Hematopoietic multipotent progenitor cell (in vitro differentiated cells): ENCODE measurements at places on chromosomes 6 and 20.
A peak's percentile ranks its signal among the peaks of the same experiment; 100 is the strongest.

- DNase-seq: no peak
These were observed 508.9 kb upstream of the JAG1 start for GRCh38 chr20:11182720-11183119.

DNA sequence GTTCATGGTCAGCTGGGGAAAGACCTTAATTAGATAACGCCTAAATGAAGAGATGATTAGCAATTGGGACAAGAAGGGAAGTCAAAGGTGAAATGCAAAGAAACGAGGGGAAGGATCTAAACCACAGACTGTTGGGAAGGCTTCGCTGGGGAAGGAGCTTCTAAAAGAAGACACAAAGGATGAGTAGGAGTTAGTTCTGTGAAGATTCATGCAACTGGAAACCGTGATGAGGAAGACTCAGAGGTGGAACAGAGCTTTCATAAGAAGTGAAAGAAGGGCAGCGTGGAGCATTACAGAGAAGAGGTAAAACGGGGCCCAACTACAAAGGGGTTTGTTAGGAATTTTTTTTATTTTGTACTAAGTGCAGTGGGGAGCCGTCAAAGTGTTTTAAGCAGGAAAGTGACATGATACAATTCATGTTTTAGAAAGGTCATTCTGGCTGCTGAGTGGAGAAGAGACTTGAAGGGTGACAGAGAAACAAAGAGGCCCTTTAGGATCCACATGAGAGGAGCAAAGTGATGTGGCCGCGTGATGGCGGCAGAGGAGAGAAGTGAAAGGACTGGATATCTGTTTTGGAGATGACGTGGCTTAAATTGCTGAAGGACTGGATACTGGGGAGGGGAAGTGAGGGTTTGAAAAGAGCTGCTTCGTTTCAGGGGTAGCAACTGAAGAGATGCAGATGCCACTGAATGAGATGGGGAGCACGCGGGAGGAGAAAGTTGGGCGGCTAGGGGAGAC is 33.6 kb downstream of the TTI1 start:
- no peak for DNase-seq

GRCh38 chr6:100456908-100457235 is 7.8 kb downstream of the SIM1 start:
- no peak for DNase-seq

DNA sequence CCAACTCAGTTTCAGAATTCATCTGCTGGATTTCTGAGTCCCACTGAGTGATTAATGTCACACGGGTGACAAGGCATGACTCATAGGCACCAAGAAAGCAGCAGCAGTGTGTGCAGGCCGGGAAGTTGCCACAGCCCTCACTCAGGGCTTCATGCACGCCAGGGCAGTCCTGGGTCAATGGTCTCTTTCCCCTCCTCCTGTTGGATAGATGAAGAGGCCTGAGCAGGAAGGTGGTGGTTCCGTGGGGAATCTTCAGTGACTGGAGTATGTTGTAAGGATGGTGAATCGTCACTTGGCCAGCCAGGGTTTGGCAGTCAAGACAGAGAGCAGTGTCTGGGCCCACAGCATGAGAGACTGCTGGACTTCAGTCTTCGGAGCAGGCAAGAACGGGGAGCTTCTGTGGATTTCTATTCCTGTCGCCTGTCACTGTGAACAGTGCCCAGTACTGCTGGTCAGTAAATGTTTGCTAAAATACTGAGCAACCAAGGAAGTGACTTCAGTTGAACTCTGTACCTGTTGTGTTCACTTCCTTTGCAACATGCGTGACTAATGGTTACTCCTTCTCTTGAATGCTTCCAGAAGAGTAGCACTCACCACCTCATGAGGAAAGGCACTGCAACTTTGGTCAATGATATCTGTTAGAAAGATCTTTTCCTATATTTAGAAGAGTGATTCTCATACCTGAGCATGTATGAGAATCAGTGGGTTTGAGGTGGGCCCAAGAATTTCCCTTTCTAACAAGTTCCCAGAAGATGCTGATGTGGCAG is 62.0 kb upstream of the CD93 start:
- peak; percentile 68 for DNase-seq

DNA sequence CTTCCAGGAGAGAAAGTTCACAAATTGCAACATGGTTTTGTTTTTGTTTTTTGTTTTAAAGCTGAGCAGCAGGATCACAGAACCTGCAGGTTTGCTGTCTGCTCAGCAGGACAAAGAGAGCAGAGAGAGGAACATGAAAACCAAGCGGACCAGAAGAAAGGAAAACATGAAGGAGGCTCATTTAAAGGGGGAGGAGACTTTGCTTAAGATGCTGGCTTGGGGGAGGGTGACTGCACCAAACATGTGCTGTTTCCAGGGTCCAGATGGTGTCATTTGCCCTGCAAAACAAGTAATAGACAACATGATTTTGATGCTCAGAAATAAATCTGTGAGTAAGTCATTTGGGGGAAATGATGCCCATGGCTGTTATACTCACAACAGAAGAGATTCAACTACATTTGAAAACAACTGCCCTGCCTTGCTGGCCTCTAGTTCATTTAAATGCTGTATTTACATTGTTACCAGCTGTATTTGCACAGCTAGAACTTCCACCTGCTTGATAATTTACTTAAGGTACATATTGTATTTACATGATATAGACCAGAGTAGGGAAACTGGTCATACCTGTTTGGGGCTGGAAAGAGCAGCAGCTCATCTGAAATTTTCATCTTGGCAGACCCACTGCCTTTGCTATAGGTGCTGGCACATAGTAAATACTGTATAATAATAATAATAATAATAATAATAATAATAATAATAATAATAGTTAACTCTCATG is 32.2 kb upstream of the CHD6 start:
- DNase-seq: no peak

DNA sequence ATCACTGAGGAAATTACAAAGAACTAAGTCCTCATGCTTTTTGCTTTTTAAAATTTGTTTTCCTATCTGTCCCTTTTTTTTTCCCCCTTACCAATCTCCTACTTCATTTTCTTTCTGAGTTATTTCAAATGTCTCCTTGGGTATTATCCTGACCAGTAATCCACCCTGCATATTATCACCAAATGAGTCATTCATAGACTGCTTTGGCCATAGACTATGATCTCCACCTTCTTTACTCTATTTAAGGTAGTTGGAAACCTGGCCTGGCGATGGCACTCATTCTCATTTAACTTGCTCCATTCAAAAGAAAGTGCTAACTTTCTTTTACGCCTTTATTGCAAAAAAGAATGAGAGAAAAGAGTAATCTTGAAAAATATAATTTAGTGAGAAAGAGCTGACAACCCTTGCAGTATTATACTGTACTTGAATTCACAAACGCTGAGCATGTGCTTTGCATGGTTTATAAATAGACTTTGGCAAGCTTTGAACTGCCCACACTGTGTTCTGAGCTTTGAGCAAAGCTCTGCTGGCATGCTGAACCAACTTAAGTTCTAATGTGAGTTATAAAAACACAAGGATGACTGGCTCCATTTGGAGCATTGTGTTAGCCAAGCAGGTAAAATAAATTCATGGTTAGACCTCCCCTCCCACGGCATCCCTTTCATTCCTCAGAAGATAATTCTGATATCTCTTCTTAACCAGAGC is 198.9 kb downstream of the NKAIN2 start:
- no peak for DNase-seq

DNA sequence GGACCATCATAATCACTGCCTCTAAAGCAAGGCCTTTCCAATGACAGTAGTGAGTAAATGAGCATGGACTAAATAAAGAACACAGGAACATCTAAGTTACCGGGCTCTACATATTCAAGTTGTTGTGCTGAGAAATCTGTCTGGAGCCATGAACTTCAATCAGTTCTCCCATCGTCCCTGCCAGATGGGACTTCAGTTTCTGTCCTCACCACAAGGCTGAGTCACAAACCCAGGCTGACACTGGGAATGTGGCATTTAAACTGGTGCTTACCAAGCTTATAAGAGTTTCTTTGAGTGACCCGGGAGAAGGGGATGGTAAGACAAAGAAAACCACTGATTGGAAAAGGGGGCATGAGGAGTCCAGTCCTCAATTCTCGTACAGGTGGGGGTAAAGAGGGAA is 497.0 kb downstream of the MAFB start:
- no peak for DNase-seq

GRCh38 chr20:16434062-16434664 is 139.1 kb downstream of the KIF16B start:
- DNase-seq: peak; percentile 42

- DNase-seq: no peak
These were observed 96.8 kb downstream of the B3GAT2 start for GRCh38 chr6:70860045-70860444.

DNA sequence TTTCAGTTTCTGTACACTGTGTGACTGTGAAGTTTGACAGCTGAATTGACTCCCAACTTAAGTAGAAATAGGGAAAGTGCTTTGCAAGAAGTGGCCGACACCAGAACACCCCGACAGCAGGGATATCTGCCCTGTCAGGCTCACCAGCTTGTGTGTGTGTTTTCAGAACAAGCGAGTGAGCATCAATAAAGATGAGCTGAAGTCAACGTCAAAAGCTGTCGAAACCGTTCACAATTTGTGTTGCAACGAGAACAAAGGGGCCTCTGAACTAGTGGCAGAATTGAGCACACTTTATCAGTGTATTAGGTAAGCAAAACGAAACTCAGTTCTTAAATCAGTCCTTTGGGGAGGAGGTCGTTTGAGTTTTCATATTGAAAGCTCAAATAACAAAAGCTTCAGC is 10.7 kb downstream of the NELFCD start:
- no peak for DNase-seq

GRCh38 chr6:211871-212497 is 80.3 kb upstream of the DUSP22 start:
- no peak for DNase-seq
